ENCODE measurements at places on chromosomes 3 and 15.

GRCh38 chr3:9779721-9780457 lies 10.1 kb upstream of the CAMK1 start:
- DNase-seq, result peak; percentile 54

- DNase-seq, result no peak
Measured at GRCh38 chr3:24389108-24390090, 105.3 kb downstream of the THRB start.

DNA sequence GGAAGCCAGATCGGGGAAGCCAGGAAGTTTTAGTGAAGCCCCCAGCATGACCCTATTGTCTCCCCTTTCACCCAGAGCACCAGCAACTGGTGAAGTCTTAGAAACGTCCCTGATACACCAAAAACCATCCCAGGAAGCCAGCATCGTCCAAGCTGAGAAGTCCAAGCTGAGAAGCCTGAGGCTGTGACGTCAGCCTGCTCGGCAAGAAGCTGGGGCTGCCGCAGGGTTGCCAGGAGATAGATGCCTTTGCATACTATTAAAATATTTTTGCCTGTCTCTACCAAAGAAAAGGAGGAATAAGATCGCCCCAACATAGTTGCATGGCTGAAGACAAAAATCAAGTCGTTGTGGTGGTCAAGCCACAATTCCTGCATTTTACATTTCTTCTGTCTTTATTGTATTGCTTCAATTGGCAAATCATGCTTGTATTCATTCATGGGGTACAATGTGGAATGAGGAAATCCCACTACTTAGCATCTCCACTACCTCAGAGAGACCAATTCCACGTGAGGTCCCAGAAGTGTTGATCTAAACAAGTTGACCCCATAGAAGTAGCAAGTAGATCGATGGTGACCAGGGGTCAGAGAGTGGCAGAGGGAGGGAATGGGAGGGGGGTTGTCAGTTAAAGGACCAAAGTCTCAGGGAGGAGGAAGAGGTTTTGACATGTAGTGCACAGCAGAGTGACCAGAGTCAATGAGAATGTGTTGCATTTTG lies 19.6 kb upstream of the EMC3 start:
- no peak for DNase-seq

- DNase-seq, result no peak
Measured at GRCh38 chr3:190716211-190716610, 146.3 kb downstream of the GMNC start.

- no peak for DNase-seq
Measured at GRCh38 chr15:80379693-80380092, 24.5 kb upstream of the ARNT2 start.

GRCh38 chr3:175868626-175869025 lies 1009.5 kb downstream of the NAALADL2 start:
- DNase-seq, result no peak

DNA sequence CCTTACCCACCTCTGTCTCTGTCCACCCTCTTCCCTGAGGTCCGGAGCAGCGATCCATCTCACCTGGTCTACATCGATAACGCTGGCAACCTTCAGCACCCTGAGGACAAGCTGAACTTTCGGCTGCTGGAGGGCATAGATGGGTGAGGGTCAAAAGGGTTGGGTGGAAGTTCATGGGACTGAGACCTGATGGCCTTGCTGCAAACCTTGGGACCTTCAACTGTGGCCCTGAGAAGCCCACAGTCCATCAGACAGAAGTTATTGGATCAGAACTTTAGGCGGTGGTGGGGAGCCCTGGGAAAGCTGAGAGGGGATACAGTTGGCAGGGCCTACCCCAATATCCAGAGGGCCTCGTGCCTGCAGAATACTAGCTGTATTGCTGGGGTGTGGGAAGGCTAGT lies 50.5 kb downstream of the POMGNT2 start:
- DNase-seq, result no peak
